Activated B cell treated with CpG ODN at 0.5 μM for 24 hours (primary cell): ENCODE measurements at places on chromosomes 12 and 14. TPM values are rescaled to one million over a fixed set of nuclear protein-coding genes. Genes with fewer than 3 reads are reported as not detected.

CD9 gene
- total RNA-seq = 1.6 and 2.5 TPM in 2 replicates

SPIC gene
- total RNA-seq = 0.27 and 0.37 TPM in 2 replicates

BDKRB2 gene
- not detected in 2 replicates for total RNA-seq

FGF23 gene
- not detected in 2 replicates for total RNA-seq

ADAM21 gene
- 0.11 and 0.12 TPM in 2 replicates for total RNA-seq

ACSS3 gene
- not detected in 2 replicates for total RNA-seq

BRAP gene
- total RNA-seq = 24.1 and 24.2 TPM in 2 replicates

SPTSSA gene
- total RNA-seq = 6.2 and 7.5 TPM in 2 replicates

DDX55 gene
- total RNA-seq = 28.8 and 35.0 TPM in 2 replicates

PSMD9 gene
- total RNA-seq = 35.9 and 40.2 TPM in 2 replicates

TAS2R46 gene
- total RNA-seq = 0.60 and 1.5 TPM in 2 replicates

RNASE4 gene
- total RNA-seq = 0.20 and 1.0 TPM in 2 replicates

TMEM52B gene
- total RNA-seq = not detected in 2 replicates

SLC5A8 gene
- total RNA-seq = not detected in 2 replicates

MANSC4 gene
- not detected in 2 replicates for total RNA-seq

C1S gene
- total RNA-seq = 0.71 and 1.6 TPM in 2 replicates

SRRM4 gene
- total RNA-seq = not detected in 2 replicates

BBOF1 gene
- total RNA-seq = 1.6 and 2.2 TPM in 2 replicates

MANSC1 gene
- total RNA-seq = 0.86 and 1.5 TPM in 2 replicates

NANOG gene
- total RNA-seq = not detected in 2 replicates
